Thoracic aorta endothelial cell (primary cell): ENCODE measurements at places on chromosomes 6 and 20. TPM values are rescaled to one million over a fixed set of nuclear protein-coding genes. Genes with fewer than 3 reads are reported as not detected.

Gene ARMH2
- total RNA-seq: not detected in 2 replicates

Gene IMPG1
- total RNA-seq: not detected in 2 replicates

Gene CYP21A2
- not detected in 2 replicates for total RNA-seq

Gene CRISP3
- not detected in 2 replicates for total RNA-seq

Gene KLHDC3
- 85.1 and 93.1 TPM in 2 replicates for total RNA-seq

Gene ABHD12
- total RNA-seq: 30.2 and 34.6 TPM in 2 replicates

Gene OLIG3
- not detected in 2 replicates for total RNA-seq

Gene TCP1
- total RNA-seq: 384 and 395 TPM in 2 replicates

Gene AKIRIN2
- 30.0 and 30.1 TPM in 2 replicates for total RNA-seq

Gene PCK1
- total RNA-seq: not detected in 2 replicates

Gene GSTA3
- not detected in 2 replicates for total RNA-seq

Gene PLN
- not detected in 2 replicates for total RNA-seq

Gene FUCA2
- 41.2 and 61.5 TPM in 2 replicates for total RNA-seq

Gene FYN
- total RNA-seq: 200 and 230 TPM in 2 replicates

Gene KCNQ5
- 0.13 TPM in 1 of 2 replicates, not detected in the other for total RNA-seq

Gene TULP1
- total RNA-seq: not detected in 2 replicates

Gene ARID1B
- total RNA-seq: 73.1 and 86.7 TPM in 2 replicates

Gene PSORS1C2
- total RNA-seq: not detected in 2 replicates

Gene SRC
- 17.0 and 26.9 TPM in 2 replicates for total RNA-seq

Gene PAQR8
- 6.0 and 18.9 TPM in 2 replicates for total RNA-seq

Gene C6orf118
- not detected in 2 replicates for total RNA-seq

Gene GRM1
- total RNA-seq: under 0.01 TPM in 2 replicates

Gene ELOVL2
- not detected in 2 replicates for total RNA-seq

Gene ZNF334
- total RNA-seq: 0.13 and 0.14 TPM in 2 replicates

Gene ECI2
- total RNA-seq: 145 and 148 TPM in 2 replicates

Gene RUNX2
- not detected in 2 replicates for total RNA-seq

Gene COL19A1
- total RNA-seq: not detected in 2 replicates
